ENCODE measurements at places on chromosomes 12 and 14. TPM values are rescaled to one million over a fixed set of nuclear protein-coding genes. Genes with fewer than 3 reads are reported as not detected.

ESRRB gene
- total RNA-seq, result 0.33 TPM

ERBB3 gene
- 5.1 TPM for total RNA-seq

SYNDIG1L gene
- 1.2 TPM for total RNA-seq

SDSL gene
- total RNA-seq, result 3.8 TPM

SLC17A8 gene
- not detected for total RNA-seq

LBHD2 gene
- total RNA-seq, result not detected

GARIN6 gene
- not detected for total RNA-seq

AQP2 gene
- 0.21 TPM for total RNA-seq

CCDC177 gene
- not detected for total RNA-seq

KLRC4 gene
- 0.51 TPM for total RNA-seq

INHBC gene
- not detected for total RNA-seq

BDKRB2 gene
- total RNA-seq, result 5.2 TPM

SCNN1A gene
- total RNA-seq, result 2.4 TPM

OR11G2 gene
- total RNA-seq, result not detected

TGM1 gene
- total RNA-seq, result 5.7 TPM

DLGAP5 gene
- not detected for total RNA-seq

SLC7A7 gene
- total RNA-seq, result 16.7 TPM

KLHL33 gene
- total RNA-seq, result 1.3 TPM

LMNTD1 gene
- total RNA-seq, result not detected

CLEC2A gene
- not detected for total RNA-seq

RD3L gene
- not detected for total RNA-seq

CTDSP2 gene
- total RNA-seq, result 187 TPM

CAND1 gene
- 113 TPM for total RNA-seq

HOXC12 gene
- total RNA-seq, result 0.45 TPM

SSPN gene
- 43.9 TPM for total RNA-seq

RECQL gene
- 52.4 TPM for total RNA-seq

CLEC6A gene
- total RNA-seq, result not detected

SLC2A13 gene
- total RNA-seq, result 9.0 TPM

DHRS2 gene
- not detected for total RNA-seq

RASAL1 gene
- total RNA-seq, result not detected

RIC8B gene
- 21.4 TPM for total RNA-seq

TMEM233 gene
- 2.5 TPM for total RNA-seq
